ENCODE measurements at places on chromosomes 1 and 21.

GRCh38 chr1:161182214-161182613, 4.9 kb upstream of the B4GALT3 start:
- DNase-seq = no peak

DNA sequence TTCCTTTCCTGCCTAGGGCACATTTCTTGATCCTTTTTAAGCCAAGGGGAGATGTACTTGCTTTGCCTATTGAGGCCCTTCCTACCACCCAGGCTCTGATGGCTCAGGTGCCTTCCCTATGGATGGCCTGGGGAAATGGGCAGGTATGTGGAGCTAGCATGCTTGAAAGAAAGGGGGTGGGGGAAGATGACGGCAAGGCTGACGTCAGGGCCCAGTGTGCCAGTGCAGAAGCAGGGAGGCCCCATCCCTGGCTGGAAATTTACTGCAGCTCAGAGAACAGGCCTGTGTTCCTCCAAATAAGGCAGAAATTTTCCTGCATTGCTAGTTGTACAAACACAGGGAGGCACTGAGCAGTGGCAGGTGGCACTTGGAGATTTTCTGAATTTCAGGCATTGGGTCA, 453.2 kb upstream of the VAMP3 start:
- DNase-seq = no peak

DNA sequence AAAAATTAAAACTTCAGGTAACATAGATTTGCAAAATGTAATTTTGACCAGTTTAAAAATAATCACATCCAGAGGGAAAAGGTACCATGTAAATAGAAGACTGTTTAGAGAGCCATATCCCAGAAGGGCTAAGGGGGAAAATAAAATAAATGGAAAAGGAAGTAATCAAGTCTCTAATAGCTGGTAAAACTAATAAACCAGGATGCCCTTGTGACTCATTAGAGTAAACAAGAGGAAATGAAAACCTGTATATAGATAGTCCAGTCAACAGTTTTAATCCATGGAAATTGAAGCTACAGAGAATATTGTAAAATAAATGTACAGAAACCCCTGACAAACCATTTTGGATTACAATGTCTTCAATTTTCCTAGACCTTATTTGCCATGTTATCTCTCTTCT, 698.0 kb upstream of the RGS18 start:
- DNase-seq = no peak

- no peak for DNase-seq
These were observed 71.3 kb downstream of the TMEM53 start for GRCh38 chr1:44602634-44603628.

- no peak for DNase-seq
These were observed 397.2 kb downstream of the NEGR1 start for GRCh38 chr1:71885171-71885570.

DNA sequence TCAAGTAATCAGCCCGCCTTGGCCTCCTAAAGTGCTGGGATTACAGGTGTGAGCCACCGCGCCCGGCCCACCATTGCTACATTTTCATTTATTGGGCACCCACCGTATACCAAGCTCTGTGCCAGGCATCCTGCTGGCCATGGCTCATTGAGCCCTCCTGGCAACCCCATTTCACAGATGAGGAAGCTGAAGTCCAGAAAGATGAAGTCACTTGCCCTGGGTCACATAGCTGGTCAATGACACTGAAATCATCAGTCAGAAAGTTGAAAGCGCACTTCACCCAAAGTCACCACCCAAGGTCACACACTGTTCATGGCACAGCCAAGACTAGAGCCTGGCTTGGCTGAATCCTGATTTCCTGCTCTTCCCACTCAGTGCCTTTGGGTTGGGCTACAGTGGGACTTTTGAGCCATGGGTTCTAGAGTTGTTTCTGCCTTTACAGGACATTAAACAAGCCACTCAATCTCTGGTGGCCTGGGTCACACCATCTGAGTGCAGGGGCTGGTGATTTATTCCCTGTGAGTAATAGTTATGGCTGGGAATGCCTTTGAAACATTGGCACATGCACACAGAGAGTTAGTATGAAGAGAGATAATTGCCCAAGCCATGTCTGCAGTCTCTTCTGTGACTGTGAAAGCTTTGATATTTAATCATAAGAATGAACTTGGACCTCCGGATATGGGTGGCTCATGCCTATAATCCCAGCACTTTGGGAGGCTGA, 16.0 kb upstream of the ARHGEF10L start:
- no peak for DNase-seq

DNA sequence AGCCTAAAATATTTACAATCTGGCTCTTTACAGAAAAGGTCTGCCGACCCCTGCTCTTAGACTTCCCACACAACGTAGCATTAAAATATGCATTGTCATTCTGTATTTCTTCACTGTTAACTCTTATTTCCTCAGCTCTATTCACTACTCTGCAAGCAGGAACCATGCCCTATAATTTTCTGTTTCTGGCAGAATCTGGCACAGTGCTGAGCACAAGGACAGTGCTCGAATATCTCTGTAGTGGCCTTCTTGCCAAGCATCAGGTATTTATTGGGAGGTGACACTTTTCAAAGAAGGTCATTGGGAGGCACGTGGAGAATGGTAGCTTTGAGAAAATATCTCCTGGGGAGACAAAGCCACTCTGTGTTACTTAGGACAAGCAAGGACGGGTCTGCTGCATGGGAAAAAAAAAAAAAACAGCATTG, 77.9 kb downstream of the PSMG1 start:
- no peak for DNase-seq

GRCh38 chr1:2316451-2316961, 74.8 kb downstream of the MORN1 start:
- no peak for DNase-seq

- no peak for DNase-seq
These were observed 482.0 kb downstream of the SETD4 start for GRCh38 chr21:35578347-35578782.

GRCh38 chr1:235326719-235327558, 1.0 kb downstream of the ARID4B start:
- no peak for DNase-seq

DNA sequence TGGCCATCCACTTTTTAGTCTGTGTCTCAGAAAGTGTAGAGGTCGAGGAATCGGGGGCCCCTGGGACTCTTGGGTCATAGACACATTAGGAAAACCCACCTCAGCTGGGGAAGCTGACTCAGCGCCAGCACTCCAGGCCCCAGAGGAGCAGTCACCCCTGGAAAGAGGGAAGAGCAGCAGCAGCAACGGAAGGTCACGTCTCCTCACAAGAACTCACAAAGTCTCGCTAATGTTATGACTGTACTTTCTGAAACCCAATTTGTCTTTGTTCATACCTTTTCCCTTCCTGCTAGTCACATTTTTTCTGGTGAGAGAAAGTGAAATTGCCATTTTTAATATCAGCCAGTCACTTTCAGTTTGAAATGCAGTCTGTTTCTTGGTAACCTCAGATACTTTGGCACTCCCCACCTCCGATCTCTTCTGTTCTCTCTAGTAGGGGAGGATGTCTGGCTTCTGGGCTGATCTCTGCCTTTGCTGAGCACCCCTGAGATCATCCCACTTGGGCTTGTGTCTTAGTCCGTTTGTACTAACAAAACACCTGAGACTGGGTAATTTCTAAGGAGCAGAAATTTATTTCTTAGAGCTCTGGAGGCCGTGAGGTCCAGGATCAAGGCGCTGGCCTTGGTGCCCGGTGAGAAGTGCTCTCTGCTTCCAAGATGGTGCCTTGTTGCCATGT, 6.0 kb upstream of the NLRP3 start:
- no peak for DNase-seq

DNA sequence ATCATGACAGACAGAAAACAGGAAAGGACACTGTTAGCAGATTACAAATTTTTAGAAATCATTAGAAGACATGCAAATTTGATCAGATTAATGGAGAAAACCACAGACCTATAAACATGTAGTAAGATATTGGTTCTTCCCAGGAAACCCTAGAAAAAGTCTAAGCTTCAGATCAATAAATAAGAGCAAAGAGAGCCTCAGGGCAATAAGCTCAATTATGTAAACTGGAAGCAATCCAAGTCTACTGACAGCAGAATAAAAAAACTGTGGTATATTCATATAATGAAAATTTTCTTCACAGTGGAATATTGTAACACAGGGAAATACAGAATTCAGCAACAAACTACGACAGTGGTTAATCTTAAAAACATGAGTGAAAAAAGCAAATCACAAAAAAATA, 36.3 kb downstream of the NRDC start:
- DNase-seq = peak; percentile 2

All from NCI-H1436 treated with DMSO at 0.1 percent for 48 hours (cell line).